Stimulated activated CD8-positive, alpha-beta memory T cell treated with anti-CD3 and anti-CD28 coated beads, Interleukin-15, amount 100 ng/mL, for 48 hours (primary cell): ENCODE measurements at places on chromosomes 2 and 18.

GRCh38 chr2:74374509-74375205, 5.5 kb downstream of the DCTN1 start:
- no peak for DNase-seq

DNA sequence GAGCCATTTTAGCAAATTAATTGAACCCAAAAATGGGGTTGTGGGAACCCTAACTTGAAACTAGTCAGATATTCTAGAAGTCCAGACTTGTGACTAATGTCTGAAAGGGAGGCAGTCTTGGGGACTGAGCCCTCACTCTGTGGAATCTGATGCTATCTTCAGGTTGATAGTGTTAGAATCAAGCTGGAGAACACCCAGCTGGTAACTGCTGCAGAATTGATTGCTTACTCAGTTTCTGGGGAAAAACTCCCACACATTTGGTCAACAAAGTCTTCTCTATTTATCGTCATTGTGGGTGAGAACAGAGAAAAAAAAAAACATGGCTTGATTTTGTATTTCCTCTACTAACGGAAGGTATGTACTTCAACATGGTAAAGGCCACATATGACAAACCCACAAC, 1925.8 kb upstream of the CELF4 start:
- no peak for DNase-seq

GRCh38 chr2:117943013-117943672, 70.7 kb downstream of the CCDC93 start:
- no peak for DNase-seq

DNA sequence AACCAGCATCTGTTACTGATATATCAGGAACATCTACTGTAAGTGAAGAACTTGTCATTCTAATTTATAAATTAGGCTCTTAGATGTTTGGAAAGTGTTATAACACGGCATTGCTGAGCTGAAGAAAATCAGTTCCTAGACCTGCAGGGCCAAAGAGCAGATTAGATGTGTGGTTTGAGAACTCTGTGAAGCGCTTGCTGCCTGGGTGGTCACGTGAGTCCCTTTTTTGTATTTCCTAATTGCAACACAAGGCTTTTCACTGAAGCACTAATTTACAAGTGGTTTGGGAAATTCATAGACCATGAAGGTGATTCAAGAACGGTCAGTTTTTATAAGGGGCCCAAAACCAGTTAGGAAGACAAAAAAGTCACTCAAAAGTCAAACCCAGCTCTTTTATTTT, 106.9 kb upstream of the SP3 start:
- DNase-seq = no peak

- no peak for DNase-seq
Observed at GRCh38 chr2:240359695-240360094, 75.8 kb upstream of the GPC1 start.

GRCh38 chr2:19554520-19554919, 196.1 kb upstream of the OSR1 start:
- no peak for DNase-seq

DNA sequence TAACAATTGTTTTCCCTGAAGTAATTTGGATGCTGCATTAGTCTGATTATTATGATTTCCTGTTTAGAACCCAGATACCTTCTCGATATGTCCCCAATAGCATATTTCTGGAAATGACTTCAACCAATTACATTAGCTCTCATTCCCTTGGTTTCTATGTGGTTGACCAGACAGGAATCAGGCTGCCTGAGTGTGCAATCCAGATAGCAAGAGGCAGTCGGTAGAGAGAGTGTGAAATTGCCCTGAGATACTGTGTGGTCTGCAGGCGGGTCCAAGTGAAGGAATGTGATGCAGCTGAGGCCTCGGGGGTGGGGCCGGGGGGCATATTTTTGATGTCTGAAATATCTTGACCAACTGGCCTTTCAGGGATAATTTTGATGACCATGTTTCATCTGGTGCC, 143.9 kb upstream of the ITGA6 start:
- no peak for DNase-seq

GRCh38 chr18:78927156-78927555, 52.5 kb upstream of the SALL3 start:
- DNase-seq = no peak

- no peak for DNase-seq
Observed at GRCh38 chr2:8753609-8754008, 71.8 kb downstream of the ID2 start.

DNA sequence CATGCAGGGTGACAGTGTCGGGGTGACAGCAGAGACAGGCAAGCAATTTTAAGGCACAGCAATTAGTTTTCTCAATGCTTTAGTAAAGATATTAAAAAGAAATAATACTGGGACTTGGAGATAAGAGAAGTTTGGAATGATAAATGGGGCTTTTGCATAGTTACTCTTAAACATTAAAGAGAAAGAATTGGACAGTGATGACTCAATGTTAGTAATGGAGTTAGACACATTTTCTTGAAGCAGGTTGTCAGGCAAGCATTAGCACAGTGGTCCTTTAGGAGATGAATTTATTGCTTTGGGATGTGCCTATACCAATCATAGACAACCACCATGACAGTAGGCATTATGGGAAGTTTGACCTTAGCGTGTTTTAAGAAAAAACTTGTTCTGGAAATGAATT, 228.3 kb upstream of the RAB12 start:
- DNase-seq = no peak

DNA sequence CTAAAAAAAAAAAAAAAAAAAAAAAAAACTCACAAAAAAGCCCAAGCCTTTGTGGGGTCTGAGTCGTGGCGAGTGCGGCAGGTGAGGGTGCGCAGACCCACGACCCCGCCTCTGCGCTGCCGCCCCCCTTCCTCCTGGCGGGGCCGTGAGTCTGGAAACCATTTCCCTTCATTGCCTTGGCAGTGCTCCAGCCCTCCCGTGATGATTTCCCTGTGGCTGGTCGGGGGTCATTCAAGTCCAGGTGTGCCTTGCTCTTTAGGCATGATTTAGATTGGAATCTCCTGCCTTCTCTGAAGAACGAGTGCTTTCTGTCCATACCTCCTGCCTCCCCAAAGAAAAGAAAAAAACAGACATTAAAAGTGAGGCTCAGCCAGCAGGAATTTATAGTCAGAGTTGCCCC, 161.8 kb downstream of the FAM210A start:
- no peak for DNase-seq

DNA sequence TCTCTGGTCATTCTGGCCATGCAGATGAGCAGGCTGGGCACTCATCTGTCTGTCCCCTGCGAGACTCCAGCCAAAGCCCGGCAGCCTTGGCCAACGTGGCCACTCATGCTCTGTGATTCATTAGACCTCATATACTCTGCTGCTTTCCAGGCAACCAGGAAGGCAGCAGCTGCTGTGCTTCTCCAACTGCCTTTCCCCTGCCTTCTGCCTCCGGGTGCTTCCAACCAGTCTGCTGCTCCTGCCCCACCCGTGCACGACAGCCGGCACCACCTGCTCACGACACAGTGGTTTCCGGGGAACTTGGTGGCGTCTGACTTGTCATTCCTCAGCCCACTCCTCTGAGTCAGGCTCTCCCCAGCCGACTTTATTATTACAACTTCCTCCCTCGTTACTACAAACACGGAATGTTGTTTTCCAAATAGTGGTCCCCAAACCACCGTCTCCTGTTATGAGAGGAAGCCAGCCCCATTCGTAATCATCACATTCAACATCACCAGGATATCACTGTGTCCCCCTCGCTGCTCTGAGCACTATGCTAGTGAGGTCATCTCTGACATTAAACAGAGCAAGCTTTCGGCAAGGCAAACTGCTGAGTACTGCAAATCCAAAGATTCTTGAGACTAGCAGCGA, 392.4 kb downstream of the ALK start:
- DNase-seq = peak; percentile 50

DNA sequence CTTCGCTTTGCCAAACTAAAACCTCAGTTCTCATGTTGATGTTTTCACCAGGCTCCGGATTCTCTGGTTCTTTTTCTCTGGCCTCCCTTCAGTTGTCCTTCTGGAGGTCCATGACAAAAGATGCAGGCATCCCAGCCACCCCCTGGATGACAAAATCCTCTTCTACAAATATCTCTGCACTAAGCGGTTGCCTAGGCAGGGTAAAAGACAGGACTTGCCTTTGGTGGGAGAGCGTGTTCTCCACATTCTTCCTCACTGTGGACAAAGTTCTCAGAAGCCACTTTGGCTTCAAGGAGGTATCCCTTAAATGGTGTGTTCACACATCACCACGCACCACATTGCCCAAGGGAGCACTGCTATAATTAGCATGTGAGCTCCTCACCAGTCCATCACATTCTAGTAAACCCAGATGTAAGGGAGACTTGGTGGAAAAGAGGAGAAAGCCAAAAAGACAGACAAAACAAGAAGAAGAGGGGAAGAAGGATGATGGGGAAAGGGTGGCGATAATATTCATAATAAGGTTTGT, 23.6 kb upstream of the MRPL33 start:
- DNase-seq = no peak

DNA sequence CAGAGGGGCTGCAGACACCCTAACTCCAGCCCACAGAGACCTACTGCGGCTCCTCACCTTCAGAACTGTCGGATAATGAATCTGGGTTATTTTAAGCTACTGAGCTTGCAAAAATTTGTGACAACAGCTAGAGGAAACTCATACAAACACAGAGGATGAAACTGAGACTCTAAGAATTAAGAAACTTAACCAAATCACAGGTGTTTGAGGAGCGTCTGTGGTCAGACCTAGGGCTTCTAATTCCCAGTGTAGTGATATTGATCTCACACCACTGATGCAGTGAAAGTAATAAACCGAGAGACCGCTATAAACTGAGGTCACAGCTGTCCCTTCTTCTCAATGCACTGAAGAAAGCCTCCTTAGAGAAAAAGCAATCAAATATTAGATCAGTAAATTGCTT, 110.1 kb downstream of the RGPD3 start:
- no peak for DNase-seq

GRCh38 chr2:27422958-27423357, 5.5 kb upstream of the NRBP1 start:
- DNase-seq = no peak

DNA sequence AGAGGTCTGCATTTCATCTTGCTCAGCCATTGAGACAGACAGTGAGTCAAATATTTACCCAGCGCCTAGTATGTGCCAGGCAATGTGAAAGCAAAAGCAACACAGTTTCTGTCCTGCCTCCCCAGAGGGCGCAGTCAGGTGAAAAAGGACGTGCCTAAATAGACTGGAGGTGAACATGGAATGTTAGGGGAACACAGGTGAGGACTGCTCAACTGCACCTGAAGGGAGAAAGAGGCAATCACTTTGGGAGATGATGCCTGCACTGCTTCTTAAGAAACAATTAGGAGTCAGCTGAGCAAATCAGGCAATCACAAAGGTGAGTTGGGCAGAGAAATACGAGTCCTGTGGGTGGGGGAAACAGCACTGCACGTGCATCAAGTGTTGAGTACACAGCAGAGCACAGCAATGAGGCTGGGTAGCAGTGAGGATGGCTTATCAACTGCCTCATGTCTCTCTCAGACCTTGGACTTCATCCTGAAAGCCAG, 218.3 kb upstream of the SMAD7 start:
- no peak for DNase-seq

DNA sequence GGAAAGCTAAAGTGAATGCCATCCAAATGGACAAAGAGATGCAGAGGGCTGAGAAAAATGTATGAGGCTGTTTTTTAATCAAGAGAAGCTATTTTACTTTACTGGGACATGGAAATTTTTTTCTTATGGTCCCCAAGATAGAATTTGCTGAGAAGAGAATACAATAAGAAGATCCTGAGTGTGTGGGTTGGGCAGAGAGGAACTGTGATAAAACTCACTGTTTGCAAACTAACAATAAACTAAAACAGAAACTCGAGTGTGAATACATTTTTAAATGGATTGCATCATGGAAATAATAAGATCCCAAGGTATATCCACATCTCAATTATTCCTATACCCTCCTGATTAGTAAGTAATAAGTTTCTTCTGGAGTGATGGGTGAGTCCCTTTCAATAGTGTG, 4.4 kb downstream of the NEB start:
- no peak for DNase-seq

GRCh38 chr2:96914332-96914731, 44.5 kb upstream of the SEMA4C start:
- no peak for DNase-seq

- no peak for DNase-seq
Observed at GRCh38 chr2:12041236-12041635, 294.8 kb downstream of the LPIN1 start.

DNA sequence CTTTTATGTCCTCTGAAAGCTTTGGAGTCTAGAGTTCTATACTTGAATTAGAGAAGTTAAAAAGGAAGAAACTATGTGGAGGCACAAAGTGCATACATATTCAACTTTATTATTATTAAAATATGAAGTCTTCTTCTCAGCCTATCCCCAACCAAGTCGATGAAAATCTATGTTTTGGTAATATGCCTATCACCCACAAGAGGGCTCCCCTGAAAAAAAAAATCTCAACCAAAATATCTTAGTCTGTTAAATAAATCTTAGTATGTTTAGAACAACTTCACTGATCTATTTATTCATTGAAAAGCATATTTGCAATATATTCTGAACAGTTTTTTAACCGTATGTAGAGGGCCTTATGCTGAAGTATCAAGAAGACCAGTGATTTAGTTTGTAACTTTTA, 804.5 kb downstream of the TDRD15 start:
- DNase-seq = no peak

DNA sequence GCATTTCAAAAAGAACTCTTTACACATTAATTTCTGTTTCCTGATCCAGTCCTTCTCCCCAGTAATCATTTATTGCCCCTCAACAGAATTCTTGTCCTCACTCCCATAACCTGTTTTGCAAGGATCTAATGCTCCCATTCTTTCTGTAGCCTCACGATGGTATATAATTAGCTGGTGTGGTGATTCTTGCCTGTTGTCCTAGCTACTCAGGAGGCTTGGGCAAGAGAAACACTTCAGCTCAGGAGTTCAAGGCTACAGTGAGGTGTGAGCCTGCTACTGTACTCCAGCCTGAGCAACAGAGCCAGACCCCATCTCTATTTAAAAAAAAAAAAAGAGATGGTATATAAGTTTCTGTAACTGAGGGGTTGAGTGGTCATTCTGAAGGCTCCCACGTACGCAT, 7.7 kb upstream of the TRAPPC8 start:
- DNase-seq = no peak

DNA sequence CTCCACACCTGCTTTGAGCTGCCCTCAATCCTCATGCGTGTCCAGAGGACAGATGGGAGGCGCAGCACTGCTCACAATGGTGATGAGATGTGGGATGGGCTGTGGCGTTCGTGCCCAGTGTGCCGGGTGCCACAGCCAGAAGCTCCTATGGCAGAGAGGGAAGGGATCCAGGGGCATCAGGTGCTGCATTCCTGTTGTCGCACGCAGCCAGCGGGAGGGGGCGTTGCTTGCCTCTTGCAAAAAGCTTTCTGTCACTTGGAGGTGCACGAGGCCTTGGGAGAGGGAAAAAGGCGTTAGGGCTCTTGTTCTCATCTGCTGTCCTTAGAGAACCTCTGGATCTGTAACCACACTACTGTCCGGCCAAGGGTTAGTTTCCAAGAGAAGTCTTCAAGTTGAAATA, 29.2 kb upstream of the ALLC start:
- no peak for DNase-seq

DNA sequence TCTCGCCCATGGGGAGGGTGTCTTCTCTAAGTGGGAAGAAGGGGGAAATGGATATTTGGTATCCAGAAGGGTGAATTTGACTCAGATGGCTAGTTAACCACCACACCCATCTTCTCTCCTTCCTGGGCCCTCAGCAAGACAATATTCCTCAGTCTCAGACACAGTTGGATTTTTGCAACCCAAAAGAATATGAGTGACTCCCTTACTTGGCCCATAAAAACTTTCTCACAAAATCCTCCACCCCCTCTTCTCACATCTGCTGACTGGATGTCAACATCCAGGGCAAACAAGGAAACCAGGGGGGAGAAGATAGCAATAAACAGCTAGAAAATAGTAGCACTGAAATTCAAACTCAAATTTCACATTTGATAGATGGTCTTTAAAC, 35.3 kb upstream of the GCC2 start:
- DNase-seq = no peak

- no peak for DNase-seq
Observed at GRCh38 chr2:68695971-68696370, 38.6 kb upstream of the ARHGAP25 start.
